ENCODE measurements at places on chromosomes 4 and X.

DNA sequence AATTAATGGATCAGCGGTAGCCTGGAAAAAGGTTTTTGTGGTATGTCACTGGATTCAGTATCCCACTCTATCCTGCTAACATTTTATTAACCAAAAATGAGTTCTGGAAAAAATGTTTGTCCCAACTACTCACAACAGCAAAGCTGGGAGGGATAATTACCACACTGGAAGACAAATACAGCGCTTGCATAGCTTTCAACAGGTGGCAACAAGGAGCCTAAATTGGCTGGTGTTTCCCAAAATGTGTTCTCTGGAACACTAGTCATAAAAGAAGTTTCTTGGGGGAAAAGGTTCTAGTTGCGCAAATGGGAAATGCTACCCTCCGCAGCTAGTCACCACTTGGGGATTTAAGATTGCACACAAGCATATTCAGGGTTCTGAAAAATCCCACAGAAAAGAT is 54.6 kb downstream of the BEND2 start:
- no peak for DNase-seq

- no peak for DNase-seq
Measured at GRCh38 chrX:135480076-135480475, 40.4 kb upstream of the INTS6L start.

GRCh38 chr4:144267084-144267483 is 126.6 kb upstream of the GYPA start:
- DNase-seq = no peak

- no peak for DNase-seq
Measured at GRCh38 chrX:21905953-21906352, 34.6 kb upstream of the SMS start.

DNA sequence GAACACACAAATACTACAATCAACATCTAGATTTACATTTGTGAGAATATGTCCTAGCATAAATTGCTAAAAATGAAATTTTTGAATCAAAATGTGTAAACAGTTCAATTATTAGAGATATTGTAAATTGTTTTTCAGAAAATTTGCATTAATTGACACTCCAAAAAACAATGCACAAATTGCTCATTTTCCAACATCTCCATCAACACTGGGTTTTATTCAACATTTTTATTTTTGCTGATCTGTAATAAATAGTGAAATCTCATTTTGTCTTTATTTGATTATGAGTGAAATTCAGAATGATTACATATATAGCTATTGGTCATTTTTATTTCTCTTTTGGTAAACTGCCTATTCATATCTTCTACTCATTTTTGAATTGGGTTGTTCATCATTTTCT is 120.0 kb upstream of the GRIA3 start:
- DNase-seq = no peak

DNA sequence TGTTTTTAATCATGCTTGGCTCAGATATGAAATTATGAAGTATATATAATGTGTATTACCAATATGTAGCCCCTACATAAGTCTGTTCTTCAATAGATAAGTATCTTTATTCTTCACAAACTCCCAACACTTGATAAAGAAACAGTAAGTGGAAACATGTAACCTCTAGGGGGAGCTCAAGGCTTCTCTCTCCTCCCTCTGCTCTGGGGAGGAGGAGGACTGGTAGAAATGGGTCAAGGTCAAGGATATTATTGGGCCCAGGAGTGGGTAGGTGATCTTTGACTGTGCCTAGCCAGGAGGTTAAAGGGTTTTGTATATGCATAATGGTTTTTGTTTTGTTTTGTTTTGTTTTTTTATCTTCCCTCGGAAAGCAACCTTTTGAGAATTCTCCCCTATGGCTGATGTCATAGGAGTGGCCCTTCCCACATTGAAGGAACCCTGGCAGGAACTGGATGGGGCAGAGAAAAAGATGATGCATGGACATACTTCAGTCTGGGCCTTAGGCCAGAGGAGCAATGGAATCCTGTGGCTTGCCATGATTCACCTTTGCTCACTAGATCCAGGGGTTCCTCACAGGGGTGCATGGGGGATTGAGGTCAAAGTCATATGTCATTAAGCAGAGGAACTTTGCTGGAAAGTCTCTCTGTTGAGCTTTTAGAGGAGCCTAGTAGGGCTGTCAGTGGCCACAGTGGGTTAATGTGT is 460.3 kb downstream of the MID1IP1 start:
- DNase-seq = no peak

- DNase-seq = no peak
Measured at GRCh38 chr4:54063229-54063628, 1.2 kb downstream of the CHIC2 start.

DNA sequence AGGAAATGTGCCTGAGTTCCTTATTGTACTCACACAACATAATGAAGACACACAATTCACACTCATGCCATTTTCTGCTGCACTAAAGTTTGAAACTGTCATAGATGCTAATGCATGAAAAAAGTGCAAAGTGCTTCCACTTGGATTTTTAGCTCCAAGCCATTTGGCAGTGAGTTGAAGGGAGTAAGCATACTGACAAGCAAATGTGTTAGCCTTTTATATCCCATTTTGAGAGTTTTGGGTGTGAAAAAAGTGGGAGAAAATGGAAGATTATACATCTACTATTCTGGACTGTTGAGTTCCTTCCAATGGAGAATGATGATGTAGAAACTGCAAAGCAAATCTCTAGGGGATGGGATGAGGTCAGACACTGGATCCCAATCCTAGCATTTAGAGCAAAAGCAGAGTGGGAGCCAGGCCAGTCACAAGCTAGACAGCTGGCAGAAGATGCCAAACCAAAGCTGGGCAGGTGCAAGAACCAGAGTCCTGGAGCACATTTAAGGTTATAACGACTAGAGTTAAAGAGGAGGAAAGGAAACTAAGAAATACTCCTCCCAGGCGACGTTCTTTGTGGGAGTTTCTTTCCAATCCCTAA is 216.8 kb downstream of the FBXO8 start:
- no peak for DNase-seq

DNA sequence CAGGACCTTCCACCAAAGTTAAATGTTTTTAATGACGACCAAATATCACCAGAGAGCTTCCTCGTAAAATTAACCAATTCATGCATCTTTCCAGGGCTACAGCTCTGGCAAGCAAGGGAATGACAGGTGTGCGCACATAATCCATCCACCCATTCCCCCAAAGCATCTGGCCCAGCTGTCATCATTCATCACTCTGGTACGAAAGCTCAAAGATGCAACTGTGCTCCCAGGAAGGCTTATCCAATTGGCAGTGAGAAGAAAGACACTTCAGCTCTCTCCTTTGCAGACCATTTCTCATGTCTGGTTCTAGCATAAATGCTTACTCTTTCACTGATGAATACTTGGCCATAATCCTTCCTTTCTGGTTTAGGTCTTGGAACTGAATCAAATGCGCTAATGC is 139.2 kb downstream of the NSUN7 start:
- DNase-seq = no peak

- no peak for DNase-seq
Measured at GRCh38 chr4:82688091-82688795, 110.4 kb downstream of the SCD5 start.

GRCh38 chr4:129387666-129388065 is 291.7 kb downstream of the C4orf33 start:
- DNase-seq = no peak

DNA sequence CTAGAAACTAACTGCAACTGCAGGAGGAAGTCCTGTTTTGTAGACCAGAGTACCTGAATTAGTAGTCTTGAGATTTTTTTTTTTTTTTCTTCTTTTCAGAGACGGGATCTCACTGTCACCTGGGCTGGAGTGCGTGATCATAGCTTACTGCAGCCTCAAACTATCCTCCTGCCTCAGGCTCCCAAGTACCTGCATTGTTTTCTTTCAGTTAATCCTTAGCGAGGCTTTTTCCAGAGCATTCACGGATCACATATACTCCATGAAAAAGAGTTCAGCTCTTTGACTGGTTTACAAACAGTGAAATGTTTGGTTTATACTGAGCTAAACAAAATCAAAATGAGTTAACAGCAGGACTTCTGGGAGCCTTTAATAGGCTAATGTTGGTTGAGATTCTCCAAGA is 45.8 kb downstream of the KLHL15 start:
- no peak for DNase-seq

- DNase-seq = no peak
Measured at GRCh38 chrX:21883258-21883657, 27.5 kb downstream of the YY2 start.

GRCh38 chr4:176988226-176988625 is 195.5 kb upstream of the VEGFC start:
- DNase-seq = peak; percentile 82

- no peak for DNase-seq
Measured at GRCh38 chr4:67521506-67521905, 23.8 kb downstream of the CENPC start.

DNA sequence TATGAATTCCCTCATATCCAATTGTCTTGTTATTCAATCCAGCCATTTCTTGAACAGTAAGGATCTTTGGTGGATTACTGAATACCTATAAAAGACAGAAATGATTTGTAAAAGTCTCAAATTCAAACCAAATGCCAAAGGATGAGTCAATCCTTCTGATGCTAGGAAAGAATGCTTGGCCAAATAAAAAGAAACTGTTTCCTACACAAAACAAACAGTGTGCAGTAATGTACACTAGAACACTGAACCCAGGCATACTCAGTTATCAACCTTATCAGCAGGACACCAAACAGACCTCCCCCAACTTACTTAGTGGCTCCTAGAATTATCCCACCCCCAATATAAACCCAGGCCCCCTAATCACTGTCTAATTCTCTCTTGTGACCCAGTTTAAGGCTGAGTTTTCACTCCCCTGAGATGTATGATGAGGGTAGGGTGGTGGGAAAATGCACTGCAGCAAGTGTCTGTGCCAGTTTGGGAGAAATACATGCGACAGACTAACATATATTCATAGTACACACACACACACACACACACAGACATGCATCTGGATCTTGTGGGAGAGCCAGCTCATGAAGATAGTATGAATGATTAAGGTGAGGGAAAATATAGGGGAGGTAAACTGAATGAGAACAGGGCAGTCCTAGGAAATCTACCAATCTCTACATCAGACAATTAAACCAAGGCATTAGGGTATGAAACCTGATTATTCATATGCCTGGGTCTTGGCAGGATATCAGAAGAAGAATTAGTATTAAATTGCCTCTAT is 35.0 kb downstream of the CLDN2 start:
- no peak for DNase-seq

- DNase-seq = no peak
Measured at GRCh38 chr4:173367285-173367684, 3.5 kb upstream of the SAP30 start.

DNA sequence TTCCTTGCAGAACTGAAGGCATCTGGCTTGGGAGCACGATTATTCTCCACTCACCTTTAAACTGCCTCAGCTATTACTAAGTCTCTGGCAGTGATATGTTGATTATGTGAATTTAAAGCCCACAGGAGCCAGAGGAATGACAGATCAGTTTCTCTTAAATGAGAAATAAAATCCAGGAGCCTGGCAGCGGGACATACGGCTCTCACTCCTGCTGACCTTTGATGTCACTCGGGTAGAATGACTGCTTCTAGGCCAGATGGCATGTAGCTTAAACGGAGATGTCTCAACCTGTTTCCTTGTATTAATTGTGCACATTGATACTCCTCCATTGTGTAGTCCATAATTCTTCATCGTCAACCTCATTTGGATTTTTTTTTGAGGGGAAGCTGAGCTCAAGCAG is 4.0 kb upstream of the CBLL2 start:
- DNase-seq = no peak

DNA sequence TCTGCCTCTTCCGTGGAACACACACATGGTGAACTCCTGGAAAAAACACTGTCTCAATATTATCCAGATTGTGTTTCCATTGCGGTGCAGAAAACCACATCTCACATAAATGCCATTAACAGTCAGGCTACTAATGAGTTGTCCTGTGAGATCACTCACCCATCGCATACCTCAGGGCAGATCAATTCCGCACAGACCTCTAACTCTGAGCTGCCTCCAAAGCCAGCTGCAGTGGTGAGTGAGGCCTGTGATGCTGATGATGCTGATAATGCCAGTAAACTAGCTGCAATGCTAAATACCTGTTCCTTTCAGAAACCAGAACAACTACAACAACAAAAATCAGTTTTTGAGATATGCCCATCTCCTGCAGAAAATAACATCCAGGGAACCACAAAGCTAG is 87.9 kb downstream of the TET2 start:
- no peak for DNase-seq

- no peak for DNase-seq
Measured at GRCh38 chrX:129529685-129530281, 6.5 kb upstream of the SMARCA1 start.

GRCh38 chr4:167966143-167966542 is 126.2 kb upstream of the ANXA10 start:
- DNase-seq = no peak

- no peak for DNase-seq
Measured at GRCh38 chrX:139784807-139785206, 76.8 kb upstream of the MCF2 start.

- DNase-seq = no peak
Measured at GRCh38 chr4:153008578-153009199, 72.6 kb downstream of the FHDC1 start.

- no peak for DNase-seq
Measured at GRCh38 chrX:1325515-1326116, 11.0 kb upstream of the IL3RA start.

DNA sequence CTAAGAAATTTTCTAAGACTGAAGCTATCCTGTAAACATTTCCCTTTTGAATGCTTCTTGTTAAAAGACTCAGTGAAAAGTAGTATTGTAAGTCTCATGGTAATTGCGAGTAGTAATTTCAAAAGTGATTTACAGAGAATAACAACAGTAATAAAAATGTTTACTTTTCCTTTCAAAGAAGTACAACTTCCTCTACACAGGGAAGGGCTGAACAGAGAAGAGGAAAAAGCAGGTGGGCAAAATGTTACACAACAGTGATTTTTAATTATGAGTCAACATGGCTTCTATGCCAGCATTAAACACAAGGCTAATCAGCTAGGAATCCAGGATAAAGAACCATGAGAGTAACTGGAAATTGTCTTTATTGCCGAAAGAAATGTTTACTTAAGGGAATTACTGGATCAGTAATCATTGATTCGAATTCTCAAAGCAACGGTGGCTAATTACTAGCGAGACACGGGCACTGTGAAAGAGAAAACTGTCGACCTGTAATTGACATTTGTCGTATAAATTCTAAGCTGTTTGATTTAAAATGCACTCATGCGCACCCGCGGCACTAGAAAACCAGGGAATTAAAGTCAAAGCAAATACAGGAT is 15.4 kb downstream of the UTP3 start:
- DNase-seq = peak; percentile 51

DNA sequence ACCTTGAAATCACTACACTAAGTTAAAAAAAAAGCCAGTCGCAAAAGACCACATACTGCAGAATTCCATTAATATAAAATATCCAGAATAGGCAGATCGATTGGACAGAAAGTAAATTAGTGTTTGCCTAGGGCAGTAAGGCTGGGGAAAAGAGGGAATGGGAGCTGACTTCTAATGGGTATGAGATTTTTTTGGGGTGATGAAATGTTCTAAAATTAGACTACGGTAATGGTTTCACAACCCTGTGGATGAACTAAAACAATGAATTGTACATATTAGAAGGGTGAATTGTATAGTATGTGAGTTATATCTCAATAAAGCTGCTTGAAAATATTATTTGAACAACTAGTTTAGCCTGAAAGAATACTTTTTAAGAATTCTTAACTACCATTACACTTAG is 6.7 kb upstream of the GPRIN3 start:
- no peak for DNase-seq

All from AG04450 (cell line).